CD8-positive, alpha-beta T cell (primary cell): ENCODE measurements at places on chromosomes 7 and 10.
A peak's percentile ranks its signal among the peaks of the same experiment; 100 is the strongest.

DNA sequence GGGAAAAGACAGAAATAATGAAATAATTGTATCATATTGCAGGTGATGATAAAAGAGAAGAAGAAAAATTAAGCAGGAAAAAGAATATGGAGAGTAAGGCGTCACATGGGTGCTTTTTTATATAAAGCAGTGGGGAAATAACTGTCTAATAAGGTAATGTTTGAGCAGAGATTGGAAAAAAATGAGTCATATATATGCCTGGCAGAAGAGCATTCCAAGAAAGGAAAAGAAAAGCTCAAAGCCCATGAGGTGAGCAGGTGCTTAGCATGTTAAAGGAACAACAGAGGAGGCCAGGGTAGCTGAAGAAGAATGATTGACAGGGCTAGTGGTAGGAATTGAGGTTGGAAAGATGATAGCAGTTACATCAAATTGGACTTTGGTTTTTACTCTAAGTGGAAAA, 739.5 kb downstream of the SORCS1 start:
- DNase-seq, result no peak

GRCh38 chr7:46201961-46202360, 280.9 kb upstream of the IGFBP3 start:
- DNase-seq, result no peak

DNA sequence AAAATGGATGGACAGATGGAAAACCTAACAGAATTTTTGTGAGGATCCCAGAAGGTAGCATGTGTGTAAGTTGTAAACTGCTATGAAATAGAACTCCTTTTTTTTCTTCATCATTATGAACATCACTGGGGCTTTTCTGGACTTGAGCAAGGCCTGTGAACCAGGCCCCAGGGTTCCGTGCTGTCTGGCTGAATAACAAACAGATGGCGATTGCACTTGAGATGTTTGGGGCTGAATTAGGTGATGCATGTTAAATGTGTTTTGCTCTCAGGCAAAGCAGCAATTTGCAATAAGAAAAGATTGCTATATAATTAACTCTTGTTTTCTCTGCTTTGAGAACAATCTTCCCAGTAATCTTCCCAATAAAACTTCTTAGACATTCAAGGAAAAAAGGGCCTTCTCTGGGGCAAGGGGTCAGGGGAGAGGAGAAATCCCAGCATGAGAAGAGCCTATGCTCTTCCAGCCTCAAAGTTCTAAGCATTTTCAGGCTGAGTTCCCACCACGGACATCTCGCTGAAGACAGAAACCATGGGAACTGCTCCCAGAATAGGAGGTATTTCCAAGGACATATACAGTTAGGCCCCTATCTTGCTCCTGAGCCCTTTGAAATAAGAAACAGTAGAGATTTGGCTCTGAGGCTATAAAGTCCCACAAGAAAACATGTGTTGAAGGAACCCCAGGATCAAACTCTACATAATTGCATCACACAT, 98.7 kb downstream of the ITIH5 start:
- no peak for DNase-seq

DNA sequence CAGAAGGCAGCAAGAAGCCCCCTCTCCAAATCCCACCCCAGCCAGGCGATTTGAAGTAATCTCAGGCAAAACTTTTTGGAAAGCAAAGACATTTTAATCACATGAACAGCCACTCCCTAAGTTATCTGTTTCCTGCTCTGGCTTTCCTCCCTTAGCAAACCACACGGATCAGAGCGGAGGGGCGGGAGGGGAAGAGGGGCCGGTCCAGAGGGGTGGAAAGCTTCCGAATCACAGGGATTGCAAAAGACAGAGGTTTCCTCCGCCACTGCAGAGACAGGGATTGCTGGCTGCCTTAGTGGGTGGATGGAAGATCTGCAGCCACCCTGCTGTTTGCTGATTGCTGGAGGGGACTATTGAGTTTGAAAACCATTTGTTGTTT, 41.2 kb downstream of the ZCCHC24 start:
- no peak for DNase-seq

DNA sequence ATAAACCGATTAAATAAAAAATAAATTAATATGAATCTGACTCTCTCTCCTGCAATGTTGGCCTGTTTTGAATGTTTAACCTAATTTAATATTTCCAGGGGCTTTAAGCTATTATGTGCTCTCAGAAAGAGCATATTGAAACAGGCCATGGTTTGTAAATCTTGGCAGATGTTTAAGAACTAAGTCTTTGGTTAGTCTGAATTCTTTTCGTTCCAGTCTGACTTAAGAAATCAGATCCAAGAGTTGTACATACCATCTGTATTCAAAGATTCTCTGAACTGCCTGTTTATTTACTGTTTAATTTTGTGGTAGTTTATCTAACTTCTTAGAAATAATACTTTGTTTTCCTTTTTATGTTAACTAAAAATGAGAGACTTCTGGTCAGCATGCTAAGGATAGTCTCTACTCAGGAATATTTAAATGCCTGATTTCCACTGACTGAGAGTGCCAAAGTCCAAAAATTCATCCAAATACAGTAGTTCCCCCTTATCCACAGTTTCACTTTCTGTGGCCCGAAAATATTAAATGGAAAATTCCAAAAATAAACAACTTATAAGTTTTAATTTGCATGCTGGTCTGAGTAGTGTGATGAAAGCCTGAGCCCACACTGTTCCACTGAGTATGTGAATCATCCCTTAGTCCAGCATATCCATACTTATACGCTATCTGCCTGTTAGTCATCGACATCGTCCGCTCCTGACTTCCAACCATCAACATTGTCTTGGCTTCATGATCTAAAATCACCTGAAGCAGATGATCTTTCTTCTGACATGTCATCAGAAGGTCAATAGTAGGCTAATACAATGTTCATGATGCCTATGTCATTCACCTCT, 238.1 kb upstream of the CSTF2T start:
- no peak for DNase-seq

DNA sequence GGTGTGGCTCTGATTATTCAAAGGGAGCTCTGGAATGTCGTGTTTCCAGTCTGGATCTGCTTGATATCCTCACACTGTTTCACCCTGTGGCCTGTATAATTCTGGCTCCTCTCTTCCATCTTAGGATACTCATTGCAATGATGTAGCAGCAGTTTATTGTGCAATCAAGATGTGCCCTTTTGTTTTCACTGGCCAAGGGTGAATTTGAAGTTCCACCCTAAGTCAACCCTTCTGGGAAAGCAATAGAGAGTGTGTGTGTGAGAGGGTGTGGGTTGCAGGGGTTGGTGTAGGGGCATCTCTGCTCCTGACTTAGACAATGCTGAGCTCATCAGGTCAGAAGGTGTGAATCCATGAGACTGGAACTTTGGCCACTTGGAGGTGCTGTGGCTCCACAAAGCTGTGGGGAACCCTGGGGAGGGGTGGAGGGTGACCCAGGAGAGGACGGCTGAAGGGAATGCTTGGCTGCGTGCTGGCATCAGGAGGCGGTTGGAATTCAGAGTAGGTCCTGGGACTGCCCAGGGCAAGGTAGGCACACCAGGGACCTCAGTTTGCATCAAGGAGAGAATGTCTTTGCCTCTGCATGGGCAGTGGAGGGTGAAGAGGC, 118.0 kb upstream of the PRSS58 start:
- DNase-seq, result no peak

- DNase-seq, result no peak
These were observed 1289.0 kb upstream of the AUTS2 start for GRCh38 chr7:68309271-68309670.

DNA sequence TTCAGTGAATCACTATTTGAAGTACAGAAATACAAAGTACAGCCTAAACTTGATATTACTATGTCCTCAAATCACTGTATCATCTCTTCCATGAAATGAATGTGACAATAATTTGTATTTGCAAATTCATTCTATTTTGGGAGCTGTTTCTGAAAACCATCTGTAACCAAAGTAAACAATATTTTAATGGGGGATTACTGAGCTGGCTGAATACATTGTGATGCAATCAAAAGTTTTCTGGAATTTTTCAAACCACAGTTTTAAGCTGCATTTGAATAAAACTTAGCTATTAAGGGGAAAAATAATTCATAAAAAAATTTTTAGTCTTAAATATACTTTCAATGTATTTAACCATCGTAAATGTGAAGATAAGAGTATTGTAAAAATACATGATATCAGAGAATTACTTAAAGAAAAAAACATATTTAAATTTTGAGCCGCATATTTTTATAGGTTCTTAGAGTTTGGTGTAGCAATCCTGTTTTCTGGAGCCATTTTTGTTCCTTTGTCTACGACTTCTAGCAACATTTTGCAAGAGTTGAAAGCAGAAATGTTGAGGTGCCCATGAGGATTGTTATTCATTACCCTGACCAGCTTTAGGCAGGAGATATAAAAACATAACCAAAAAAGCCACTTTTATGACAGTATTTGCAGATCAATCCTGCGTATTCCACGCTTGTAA, 45.9 kb upstream of the AGMO start:
- DNase-seq, result no peak

- no peak for DNase-seq
These were observed 41.6 kb upstream of the KCNMA1 start for GRCh38 chr10:77679217-77679616.

GRCh38 chr10:70673043-70673928, 980 bp downstream of the ADAMTS14 start:
- no peak for DNase-seq

DNA sequence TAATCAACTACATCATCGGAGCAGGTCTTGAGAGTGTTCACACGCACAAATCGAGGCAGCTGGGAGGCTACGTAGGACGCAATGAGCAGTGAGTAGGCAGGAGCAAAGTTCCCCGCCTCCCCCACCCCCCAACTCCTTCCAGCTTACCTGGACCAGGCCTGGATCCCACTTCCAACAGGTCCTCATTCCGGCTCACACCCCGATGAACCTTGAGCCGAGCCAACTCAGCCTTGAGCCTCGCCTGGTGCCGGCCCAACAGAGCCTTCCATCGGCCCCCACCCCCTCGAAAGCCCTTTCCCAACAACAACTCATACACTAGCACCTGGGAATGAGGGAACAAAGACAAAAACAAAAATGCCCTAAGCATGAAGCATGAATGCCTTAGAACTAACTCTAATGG, 1.2 kb downstream of the NSUN5 start:
- no peak for DNase-seq

DNA sequence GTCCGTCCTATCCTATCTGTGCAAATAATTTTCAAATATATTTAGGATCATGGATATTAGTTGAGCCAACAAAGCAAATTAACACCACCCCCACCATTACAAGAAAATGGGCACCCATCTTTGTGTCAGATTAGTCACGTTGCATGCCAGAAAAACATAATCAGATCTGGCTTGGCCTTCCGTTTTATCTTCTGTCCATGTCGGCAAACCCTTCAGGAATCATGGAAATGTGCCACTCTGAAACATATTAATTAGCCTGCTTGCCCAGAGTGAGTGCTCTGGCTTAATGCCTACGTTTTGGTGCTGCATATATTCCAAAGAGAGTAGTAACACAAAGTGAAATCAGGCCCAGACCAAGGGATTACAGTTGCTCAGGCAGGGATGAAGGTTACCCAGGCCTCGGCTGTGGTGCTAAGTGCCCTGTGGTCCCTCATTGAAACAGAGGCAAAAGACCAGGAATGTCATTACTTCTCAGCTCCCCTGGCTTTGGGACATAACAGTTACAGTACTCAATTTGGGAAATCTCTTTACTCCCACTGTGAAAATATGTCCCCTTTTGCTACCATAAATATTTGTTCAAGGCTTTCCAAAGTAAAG, 154.0 kb upstream of the LSM8 start:
- no peak for DNase-seq

- DNase-seq, result no peak
These were observed 44.5 kb downstream of the NPTX2 start for GRCh38 chr7:98661607-98662006.

- DNase-seq, result peak; percentile 55
These were observed 27.8 kb downstream of the DENND10 start for GRCh38 chr10:119131512-119132240.

GRCh38 chr7:48262606-48263310, 91.5 kb downstream of the ABCA13 start:
- DNase-seq, result no peak

DNA sequence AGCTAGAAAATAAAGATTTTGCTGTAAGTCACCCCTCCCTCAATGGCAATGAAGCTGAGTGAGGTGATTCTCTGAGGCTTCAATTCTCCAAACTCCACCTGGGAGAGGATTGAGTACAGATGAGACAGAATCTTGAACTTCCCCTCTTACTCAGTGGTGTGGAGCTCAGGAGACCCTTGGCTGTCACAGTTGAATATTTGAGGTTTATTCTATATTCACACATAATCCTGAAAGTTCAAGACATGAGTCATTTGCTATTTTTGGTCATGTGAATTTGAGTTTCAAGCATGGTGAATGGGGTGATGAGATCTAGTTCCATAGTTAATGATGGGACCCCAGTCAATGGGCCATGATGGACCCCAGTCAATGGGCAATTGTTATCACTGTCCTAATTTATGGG, 13.9 kb upstream of the TECTB start:
- no peak for DNase-seq

GRCh38 chr7:8065356-8065813, 96.8 kb downstream of the GLCCI1 start:
- DNase-seq, result no peak

DNA sequence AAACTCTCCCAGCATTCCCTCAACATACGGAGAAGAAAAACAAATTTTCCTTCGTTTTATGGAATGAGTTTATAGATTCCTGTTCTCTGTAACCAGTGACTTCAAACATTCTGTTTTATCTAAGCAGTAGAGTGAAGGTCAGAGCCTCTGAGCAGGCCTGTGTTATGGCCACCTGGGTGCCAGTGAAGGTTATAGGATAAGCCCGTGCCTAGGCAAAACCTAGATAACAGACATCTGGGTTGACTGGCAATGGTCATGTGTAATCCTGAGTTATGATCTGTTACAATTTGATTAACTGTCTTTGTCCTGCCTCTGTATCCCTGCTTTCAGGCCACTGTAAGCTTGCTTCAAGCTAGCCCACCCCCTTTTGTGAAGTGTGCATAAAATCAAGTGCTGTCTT, 8.3 kb downstream of the LSM5 start:
- DNase-seq, result no peak

- no peak for DNase-seq
These were observed 74.3 kb upstream of the FAM20C start for GRCh38 chr7:117836-118614.

GRCh38 chr10:133132473-133133291, 27.3 kb upstream of the KNDC1 start:
- no peak for DNase-seq

GRCh38 chr10:120683454-120683853, 167.7 kb upstream of the WDR11 start:
- no peak for DNase-seq

GRCh38 chr7:1856888-1857441, 186.9 kb downstream of the ELFN1 start:
- DNase-seq, result no peak

- DNase-seq, result no peak
These were observed 99.7 kb downstream of the MAPK8 start for GRCh38 chr10:48406204-48406603.
